ENCODE measurements at places on chromosomes 1 and 21. TPM values are rescaled to one million over a fixed set of nuclear protein-coding genes. Genes with fewer than 3 reads are reported as not detected.

DNA sequence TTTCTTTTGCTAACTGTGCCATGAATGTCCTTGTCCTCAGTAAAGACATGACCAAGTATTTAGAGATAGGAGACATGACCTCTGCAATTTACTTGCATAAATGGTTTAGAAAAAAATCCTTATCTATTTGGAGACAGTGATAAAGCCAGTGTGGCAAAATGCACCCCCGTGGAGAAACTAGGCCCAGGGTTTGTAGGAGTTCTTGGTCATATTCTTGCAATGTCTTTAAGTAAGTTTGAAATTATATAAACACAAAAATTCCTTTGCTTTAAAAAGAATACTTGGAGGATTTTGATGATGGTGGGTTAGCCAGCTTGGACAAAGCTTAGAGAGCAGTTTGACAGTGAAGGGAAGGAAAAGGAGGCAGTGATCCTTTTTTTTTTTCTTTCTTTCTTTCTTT is 101.9 kb upstream of the SLC45A1 start:
- DNase-seq, result no peak

DNA sequence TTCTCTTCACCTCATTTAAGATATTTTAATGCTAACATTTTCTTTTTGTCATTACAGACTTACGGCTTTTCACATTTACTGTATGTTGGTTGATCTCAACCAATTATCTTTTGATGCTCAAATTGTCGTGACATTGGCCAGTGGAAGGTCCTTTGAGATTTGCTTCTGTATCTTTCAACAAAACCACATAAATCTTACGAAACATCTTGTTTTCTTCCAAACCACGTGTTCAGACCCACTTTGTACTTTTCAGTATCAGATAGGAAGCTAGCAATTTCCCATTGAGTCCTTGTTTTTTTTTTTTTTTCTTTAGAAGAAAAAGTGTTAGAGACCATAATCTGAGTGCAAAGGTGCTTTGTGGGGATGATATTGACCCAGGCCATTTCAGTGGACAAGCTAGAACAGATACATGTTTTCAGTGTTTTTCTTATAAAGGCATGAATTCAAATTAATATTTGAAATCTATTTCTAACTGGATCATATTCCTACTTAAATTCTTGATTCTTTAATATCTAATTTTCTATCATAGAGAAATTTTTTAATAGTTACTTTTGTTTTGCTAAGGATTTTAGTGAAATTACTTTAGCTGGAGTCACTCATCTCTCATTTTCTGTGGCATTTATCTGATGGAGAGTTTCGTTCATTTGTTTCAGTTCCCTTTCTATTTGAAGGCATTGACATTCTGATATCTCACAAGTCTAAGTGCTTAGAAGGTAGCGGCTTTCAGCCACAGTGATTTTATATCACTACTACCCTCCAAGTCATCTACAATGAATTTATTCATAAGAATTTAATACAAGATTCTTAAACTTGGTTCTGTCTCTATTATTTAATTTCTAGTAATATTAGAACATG is 26.7 kb downstream of the ATG4C start:
- DNase-seq, result no peak

DNA sequence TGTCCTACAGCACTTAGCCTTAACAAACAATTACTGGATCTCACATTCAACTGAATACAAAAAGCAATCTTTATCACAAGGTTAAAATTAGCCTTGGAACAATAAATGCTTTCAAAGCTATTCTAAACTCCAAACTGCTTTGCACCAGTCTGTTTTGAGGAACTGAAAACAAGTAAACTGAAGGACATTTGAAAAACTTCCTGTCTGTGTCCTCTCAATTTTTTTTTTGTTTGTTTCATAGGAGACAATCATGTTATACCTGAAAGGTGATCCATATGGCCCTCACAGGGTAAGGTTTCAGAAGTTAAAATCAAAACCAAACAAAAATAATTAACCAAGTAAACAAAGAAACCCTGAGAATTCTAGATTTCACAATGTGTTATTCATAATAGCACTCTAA is 459.1 kb downstream of the DPYD start:
- no peak for DNase-seq

GRCh38 chr1:203153051-203153988 is 22.3 kb downstream of the MYBPH start:
- no peak for DNase-seq

GRCh38 chr1:65255035-65255655 is 54.2 kb upstream of the DNAJC6 start:
- DNase-seq, result peak; percentile 25

- no peak for DNase-seq
Observed at GRCh38 chr1:230315099-230315498, 111.0 kb downstream of the PGBD5 start.

DNA sequence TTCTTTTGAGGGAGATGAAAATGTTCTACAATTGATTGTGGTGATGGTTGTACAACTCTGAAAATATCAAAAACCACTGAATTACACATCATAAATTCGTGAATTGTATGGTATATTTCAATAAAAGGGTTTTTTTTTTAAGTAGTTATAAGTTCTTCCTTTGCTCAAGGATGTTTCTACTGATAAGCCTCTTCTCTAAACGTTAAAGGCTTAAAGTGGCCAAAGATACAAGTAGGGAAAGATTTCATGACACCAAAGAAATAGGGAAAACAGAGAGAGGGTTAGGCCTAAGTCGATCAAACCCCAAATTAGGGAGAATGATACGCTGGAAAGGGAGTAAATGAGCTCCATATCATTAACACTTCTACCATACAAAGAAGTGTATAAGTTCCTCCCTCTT is 4.1 kb downstream of the KDM5B start:
- DNase-seq, result no peak

DNA sequence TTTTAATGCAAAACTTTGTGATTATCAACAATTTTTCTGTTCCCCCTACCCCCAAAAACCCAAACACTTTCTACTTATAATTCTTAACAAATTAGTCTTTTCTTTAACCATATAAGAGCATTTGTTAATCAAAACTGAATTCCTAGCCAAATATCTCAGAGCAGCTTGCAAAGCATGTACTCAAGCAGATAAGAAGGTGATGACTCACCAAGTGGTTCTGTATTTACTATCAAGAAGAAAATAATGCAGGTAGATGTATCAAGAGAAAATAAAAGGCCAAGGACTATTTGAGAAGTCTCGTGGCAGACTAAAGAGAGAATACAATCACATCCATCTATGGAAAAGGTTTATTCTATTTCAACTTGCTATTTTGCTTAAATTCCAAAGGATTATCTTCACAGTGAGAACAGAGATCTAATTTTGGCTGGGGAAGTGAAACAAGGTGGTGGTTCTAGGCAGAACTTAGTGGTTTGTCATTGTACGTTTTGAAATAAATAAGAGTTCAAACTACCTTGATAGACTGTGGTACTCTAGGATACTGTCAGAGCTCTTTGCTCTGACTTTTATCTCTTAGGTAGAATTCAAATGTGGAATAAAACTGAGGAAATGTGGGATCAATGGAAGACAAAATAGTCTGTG is 94.7 kb upstream of the NRIP1 start:
- no peak for DNase-seq

GRCh38 chr1:75233302-75233929 is 99.2 kb downstream of the LHX8 start:
- DNase-seq, result no peak

DNA sequence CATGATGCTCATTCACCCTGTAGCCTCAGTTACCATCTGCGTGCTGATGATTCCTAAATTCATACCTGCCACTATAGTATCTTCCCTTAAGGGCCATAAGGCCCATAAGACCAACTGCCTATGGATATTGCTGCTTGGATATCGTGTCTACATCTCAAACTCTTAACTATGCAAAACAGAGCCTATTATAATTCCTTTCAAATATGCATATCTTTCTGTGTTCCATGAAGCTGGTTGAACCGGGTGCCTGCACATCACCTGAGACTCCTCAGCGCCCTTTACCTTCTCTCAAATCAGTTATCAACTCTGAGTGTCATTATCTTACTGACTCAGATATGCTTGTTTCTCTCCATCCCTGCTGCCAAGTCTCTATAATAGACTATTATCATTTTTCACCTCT is 311.2 kb downstream of the PAPPA2 start:
- no peak for DNase-seq

DNA sequence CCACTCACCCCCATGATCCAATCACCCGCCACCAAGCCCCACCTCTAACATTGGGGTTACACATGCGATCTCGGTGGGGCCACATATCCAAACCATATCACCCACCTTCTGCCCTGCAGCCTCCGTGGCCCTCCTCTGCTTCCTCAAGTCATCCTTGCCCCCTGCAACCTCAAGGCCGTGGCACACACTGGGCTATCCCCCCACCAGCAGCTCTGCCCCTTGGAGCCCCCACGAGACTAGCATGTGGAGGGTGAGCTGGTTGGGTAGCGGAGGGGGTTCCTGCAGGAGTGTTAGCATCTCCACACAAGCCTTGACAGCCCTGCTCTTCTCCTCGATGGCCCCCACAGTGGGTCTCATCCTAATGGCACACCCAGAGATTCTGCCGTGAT is 100.8 kb downstream of the TOMM20 start:
- DNase-seq, result no peak

GRCh38 chr1:145845514-145846161 is at the start of gene NUDT17:
Gene NUDT17 (plus strand): TSS chr1:145845630. CDS start chr1:145845641, 11 bp downstream.
- DNase-seq, result peak; percentile 88

- DNase-seq, result no peak
Observed at GRCh38 chr1:38266197-38266520, 219.6 kb upstream of the POU3F1 start.

DNA sequence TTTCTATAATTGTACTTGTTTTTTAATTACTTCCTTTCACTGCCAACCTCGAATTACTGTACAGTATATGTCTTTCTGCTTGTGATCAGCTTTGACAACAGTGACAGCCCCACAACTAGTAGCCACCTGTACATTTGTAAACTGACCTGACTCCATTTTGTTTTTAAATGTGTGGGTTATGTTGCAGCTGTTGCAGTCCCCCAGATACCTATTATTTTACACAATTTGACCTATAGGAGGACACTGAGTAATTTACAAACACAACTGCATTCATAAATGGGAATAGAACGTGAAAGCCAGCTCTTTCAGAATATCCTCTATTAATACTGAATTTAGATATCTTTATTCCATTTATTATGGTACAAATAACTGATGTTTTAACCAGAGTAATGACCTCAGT is 2.5 kb upstream of the VAMP3 start:
- DNase-seq, result no peak

- no peak for DNase-seq
Observed at GRCh38 chr1:85184245-85184644, 16.6 kb downstream of the SYDE2 start.

DNA sequence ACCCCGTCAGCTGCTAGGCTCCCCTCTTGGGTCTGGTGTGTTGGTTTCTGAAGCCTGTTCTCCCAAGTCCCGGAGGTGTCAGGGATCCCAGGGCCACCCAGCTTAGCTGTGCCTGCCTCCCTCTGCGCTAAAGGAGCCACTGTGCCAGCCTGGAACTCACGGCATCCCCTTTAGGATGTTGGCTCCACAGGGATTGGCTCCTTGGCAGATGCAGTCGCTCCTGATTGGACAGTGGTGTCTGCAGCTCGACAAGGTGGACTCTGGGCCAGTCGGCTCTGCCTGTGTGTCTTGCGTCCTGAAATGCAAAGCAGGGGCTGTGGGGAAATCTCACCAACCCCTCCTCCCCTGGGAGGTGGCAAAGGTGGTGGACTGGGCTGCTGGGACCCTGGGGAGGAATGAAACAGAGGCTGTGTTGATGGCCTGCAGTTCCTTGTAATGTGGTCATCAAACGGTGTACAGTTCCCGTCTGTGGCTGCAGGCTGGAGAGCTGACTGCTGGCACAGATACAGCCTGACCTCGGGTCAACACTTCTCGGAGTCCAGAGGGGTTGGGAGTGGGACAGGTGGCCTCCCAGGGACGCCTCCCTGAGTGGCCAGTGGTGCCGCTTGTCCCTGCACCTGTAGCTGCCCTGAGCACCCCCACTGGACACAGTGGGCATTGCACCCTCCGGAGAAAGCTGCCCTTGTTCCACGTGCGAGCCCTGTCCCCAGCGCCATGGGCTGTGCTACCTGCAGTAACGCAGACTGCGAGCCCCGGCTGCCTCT is 11.5 kb upstream of the KCNAB2 start:
- DNase-seq, result no peak

- peak; percentile 29 for DNase-seq
Observed at GRCh38 chr1:156658496-156658895, 16.6 kb downstream of the BCAN start.

DNA sequence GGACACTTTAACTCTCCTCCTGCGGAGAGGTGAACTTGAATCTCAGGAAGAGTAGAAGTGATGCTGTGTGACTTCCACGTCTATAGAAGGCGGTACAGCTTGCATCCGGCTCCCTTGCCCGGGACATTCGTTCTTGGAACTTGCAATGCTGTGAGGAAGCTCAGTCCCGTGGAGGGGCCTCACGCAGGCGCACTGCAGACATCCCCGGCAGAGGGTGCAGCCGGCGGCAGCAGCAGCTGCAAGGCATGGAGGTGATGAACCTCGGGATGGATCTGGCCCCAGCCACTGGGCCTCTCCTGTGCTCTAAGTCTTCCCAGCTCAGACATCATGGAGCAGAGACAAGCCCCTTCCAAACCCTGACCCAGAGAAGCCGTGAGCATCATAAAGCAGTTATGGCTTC is 61.8 kb upstream of the SOD1 start:
- DNase-seq, result no peak

- DNase-seq, result no peak
Observed at GRCh38 chr1:90486134-90486824, 230.8 kb downstream of the BARHL2 start.

DNA sequence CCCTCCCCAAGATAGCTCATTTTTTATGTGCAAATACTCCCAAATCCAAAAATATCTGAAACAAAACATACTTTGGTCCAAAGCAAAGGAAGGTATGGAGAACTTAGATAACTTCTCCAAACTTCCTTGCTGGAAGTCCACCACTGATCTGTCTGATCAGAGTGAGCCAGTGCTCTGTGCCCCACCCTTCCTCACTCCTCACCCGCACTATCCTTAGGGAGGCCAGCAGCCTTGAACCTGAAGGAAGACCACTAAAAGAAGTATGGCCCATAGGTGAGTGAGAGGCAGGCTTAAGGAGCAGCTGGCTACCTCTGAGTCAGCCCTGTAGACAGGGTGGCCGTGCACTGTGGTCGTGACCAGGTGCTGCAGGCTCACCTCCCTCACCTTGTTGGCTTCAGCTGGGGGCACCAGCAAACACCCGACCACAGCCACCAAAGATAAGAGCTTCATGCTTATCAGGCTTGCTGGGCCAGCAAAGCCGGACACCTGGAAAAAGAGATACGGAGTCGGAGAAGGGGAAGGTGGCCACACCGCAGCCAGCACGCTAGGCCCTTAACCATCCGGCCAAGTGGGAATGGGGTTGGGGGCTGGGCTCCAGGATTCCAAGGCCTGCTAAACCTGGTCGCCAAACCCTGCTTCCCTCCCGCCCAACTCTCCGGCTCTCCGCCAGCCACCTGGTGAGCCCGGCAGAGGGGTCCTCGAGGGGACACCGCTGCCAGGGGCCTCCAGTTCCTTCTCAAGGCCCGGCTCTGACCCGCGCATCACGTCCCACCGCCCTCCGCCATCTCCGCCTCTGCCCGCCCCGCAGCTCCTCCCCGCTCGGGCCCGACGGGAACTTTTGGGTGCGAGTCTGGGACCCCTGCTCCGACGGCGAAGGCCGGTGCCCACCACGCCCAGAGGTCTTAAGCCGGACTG is 543 bp downstream of the TMEM9 start:
- no peak for DNase-seq

Gene RPS6KA1
- total RNA-seq, result 7.4 TPM

Gene SPRR2E
- not detected for total RNA-seq

Gene SFN
- 0.42 TPM for total RNA-seq

Gene IVL
- not detected for total RNA-seq

Gene SPOCD1
- 1.2 TPM for total RNA-seq

Gene C4BPB
- total RNA-seq, result not detected

Gene TNFSF4
- 2.3 TPM for total RNA-seq

Measured in left cardiac atrium (tissue), 4 donors.